ENCODE measurements at places on chromosomes 5 and 9.
A peak's percentile ranks its signal among the peaks of the same experiment; 100 is the strongest.

- no peak for DNase-seq
Observed at GRCh38 chr5:44933686-44934085, 124.9 kb downstream of the MRPS30 start.

- DNase-seq: no peak
Observed at GRCh38 chr5:154885439-154885838, 27.0 kb downstream of the CNOT8 start.

DNA sequence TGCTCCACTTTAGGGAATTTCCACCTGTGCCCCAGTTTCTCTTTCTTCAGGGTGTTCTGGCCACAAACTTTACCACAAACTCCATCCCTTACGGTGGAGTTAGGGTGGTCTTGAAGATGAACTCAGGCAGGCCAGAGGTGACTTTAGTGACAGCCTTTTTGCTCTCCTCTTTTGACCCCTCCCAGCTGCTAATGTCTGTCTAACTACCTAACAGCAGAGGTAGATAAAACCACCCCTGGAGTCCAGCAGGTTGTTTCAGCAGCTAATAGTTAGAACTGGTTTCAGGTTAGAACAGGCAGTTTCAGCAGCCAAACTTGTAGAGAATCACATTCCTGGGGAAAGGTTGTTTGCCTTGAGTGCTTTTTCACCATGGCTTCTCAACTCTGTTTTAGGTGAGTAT lies 971.3 kb upstream of the CDH18 start:
- no peak for DNase-seq

DNA sequence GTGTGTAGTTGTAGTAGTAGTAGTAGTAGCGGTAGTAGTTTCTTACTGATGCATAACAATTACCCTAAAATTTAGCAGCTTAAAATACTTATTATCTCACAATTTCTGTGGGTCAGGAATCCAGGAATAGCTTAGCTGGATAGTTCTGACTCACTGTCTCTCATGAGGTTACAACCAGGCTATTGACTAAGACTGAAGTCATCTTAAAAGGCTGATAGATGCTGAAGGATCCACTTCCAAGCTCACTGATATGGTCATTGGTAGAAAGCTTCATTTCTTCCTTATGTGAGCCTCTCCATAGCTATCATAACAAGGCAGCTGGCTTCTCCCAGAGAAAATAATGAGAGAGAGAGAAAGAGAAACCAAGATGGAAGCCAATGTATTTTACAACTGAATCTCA lies 147.5 kb upstream of the FBXL17 start:
- no peak for DNase-seq

GRCh38 chr5:17024686-17025180 lies 88.6 kb upstream of the MYO10 start:
- no peak for DNase-seq

- DNase-seq: peak; percentile 59
Observed at GRCh38 chr9:83706676-83707517, 861 bp downstream of the UBQLN1 start.

DNA sequence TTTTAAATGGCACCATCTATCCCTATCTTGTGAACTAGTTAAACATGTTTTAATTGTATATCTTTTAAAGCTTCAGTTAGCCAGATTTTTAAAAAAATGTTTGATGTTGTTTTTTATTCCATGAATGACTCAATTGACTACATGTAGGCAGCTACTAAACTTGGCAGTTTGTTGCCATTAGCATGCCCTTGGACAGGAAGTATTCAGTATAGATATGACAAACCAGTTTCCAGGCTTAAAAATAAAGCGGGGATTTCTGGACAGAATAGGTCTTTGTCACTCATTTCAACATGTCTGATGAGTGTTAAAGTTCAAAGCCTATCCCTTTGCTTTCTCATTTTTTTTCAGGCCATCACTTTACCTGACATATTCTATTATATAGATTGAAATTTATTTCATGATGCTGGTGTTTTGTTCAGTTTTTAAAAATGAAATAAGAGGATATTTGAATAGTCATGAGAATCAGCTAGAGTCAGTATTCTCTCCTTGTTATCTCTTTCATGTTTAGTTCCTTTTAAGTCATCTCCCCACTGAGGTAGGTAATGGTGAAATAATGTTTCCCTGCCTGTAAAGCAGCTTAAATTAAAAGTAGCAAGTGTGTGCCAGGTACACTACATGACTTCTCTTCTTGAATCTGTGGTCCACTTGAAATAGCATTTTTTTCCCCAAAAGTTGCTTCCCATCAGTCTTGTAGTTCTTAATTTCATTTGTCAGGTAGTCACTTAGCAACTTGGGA lies 11.9 kb downstream of the TNFAIP8 start:
- DNase-seq: peak; percentile 61

DNA sequence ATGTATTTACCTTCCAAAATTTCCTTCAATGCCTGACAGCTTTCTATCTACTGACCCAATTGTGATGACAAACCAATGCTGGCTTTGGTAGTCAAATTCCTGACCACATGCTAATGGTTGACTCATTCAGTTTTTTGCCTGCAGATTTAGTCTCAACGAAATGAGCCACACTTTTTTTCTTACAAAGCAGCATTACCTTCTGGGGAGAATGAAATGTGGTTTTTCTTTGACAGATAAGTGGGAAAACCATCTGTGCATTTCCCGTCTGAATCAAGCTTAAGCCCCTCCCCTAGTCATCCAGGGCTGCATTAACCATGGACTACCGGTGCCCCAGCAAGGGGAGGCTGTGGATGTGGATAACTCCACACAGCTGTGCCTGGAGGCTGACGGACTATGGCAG lies 99.6 kb upstream of the TAF11L2 start:
- no peak for DNase-seq

DNA sequence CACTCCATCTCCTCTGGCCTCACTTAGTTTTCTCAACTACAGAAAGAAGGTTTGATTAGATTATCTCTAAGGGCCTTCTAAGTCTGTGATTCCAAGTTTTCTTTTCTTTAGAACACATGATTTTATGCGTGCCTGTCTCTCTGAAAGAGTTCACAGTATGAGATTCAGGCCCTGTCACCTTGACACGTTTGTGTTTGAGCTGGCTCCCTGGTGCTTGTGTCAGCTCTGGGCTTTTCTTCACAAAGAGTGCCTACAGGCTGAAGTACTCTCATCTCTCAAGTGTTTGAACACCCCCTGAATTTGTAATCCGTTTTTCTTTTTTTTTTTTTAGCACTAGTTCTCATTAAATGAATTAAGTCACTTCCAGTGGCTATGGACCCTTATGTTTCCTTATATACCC lies 306.9 kb upstream of the C9orf72 start:
- no peak for DNase-seq

GRCh38 chr5:128613766-128614165 lies 75.7 kb upstream of the FBN2 start:
- DNase-seq: no peak

DNA sequence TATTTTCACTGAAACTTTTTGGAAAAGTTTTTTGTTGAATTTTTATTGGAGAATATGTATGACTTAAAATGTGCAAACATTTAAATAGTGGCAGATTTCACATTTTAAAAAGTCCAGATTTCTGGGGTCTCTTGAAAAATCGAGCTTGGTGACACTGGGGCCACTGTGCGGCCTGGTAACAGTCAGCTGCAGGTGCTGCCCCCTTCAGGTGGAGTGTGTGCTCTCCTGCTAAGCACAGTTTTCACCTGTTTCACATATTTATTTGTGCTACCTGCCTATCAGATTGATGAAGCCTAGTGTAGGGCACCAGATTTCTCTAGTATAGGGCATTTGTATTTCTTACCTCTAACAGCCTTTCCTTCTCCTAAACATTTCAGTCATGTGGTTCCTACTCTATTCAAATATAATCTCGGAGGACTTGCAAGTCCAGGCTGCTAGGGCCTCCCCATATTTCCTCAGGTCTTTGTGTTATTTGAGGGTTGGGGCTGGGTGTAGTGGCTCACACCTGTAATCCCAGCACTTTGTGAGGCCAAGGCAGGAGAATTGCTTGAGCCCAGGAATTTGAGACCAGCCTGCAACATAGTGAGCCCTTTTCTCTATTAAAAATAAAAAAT lies 95.8 kb upstream of the KLF9 start:
- peak; percentile 7 for DNase-seq

GRCh38 chr5:145984072-145984471 lies 47.7 kb downstream of the SH3RF2 start:
- peak; percentile 4 for DNase-seq

- DNase-seq: no peak
Observed at GRCh38 chr9:110874963-110875674, 163.2 kb downstream of the LPAR1 start.

GRCh38 chr9:123763910-123764588 lies 165.9 kb downstream of the DENND1A start:
- DNase-seq: no peak

DNA sequence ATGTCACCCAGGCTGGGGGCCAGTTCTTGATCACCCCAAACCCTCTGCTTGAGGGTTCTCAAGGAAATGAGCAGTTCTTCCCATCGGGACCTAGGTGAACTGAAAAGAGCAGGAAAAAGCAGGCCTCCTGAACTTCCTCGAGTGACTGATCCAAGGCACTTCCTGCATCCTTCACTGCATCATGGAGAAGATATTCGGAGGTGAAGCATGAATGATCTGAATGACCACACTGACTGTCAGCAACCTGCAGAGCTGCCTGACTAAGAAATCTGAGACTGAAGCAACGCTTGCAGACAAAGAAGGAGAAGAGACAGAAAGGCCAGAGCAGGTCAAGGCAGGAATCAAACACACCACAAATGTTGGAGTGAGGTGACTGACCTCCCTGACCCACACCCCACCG lies 420.2 kb downstream of the AGTPBP1 start:
- DNase-seq: no peak

DNA sequence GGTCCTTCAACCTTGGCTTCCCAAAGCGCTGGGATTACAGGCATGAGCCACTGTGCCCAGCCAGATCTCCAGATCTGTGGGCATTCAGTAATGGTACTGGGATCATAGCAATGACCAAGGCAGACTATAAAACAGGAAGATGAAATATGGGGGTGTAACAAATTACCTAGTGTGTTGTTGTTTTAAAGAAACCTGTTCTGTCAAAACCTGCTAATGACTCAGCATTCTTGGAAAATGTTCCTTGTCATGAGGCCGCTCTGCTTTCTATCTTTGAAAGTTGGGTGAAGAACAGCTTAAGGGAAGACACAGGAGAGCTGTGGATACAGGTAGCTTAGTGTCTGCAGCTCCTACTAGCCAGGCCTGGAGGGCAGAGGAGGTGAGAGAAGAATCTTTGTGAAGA lies 19.4 kb downstream of the TARS1 start:
- DNase-seq: no peak

DNA sequence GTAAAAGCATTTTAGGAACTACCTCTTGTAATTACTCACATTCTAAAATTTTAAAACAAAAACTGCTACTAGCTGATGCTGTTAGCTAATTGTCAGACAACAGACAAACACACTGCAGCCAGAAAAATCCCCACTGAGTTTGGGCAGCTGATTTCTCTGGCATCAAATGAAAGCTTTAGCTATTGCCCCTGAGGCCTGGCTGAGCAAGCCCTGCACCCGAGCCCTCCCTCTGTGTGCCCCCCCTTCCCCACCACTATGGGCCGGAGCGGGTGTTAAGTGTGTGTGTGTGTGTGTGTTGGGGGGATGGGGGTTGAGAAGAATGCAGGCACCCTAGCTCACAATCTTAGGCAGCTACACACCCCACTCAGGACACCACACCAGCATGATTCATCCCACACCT lies 2.4 kb downstream of the NEUROG1 start:
- DNase-seq: no peak

All from CD4-positive, alpha-beta T cell treated with Interleukin-2 at 100 ng/mL for 4 hours (primary cell).